ENCODE measurements at places on chromosomes 16 and 17.

GRCh38 chr16:1036726-1037393, 35.7 kb upstream of the SSTR5 start:
- peak; percentile 62 for DNase-seq

GRCh38 chr17:42680331-42680808, 1.3 kb downstream of the CCR10 start:
- DNase-seq: no peak

DNA sequence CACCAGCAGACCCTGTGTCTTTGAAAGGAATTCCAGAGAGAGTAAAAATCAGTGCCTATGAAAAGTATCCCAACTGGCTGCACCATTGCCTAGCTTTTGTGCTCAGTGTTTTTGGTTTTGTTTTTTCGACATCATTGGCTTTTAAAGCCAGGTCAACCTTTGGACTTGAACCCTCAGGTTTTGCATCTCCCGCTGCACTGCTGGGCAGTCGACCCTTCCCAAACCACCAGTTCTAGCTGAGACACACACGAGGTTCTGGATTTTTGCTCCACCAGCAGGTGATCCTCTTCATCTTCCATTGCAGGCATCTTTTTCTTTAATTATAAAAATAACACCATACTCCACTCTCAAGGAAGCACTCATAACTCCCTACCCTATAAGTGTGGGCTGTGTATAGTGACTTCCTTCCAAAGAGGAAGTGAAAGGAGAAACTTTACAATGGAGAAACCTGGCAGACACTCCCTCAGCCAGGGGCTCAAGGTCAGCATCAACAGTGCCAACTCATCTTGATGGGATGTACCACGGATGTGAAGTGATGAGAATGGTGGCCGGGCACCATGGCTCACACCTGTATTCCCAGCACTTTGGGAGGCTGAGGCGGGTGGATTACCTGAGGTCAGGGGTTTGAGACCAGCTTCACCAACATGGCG, 57.8 kb downstream of the BMERB1 start:
- DNase-seq: no peak

- no peak for DNase-seq
These were observed 29.3 kb downstream of the TK2 start for GRCh38 chr16:66520406-66521170.

DNA sequence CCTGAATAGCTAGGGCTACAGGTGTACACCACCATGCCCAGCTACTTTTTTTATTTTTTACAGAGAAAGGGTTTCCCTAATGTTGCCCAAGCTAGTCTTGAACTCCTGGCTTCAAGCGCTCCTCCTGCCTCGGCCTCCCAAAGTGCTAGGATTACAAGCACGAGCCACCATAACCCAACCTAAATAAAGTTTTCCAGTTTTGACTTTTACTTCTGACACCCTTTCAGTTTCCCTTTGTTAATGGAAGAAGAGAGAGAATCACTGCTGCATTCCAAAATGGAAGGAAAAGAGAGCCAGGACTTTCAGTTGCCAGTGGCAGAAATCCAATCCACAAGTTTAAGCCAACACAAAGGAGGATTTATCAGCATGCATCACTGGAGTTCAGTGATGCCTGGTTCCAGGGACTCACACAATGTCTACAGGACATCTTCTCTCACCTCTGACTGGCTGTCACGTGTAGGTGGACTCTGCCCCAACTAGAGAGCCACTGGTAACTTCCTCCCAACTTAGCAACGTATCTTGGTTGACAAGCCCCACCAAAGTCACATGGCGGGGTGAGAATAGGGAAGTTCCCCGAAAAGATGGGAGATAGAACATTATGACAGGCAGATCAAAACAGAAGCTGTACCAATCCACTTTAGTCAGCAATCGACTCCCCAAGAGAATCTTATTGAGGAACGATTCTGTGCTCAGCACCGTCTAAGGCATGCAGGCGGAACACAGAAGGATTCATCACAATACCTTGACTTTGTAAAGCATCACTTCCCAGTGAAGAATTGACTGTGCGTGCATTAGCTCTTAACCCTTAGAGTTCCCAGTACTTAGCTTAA, 46.5 kb downstream of the GAS7 start:
- DNase-seq: no peak

- DNase-seq: no peak
These were observed 5.3 kb downstream of the AXIN1 start for GRCh38 chr16:347203-347602.

DNA sequence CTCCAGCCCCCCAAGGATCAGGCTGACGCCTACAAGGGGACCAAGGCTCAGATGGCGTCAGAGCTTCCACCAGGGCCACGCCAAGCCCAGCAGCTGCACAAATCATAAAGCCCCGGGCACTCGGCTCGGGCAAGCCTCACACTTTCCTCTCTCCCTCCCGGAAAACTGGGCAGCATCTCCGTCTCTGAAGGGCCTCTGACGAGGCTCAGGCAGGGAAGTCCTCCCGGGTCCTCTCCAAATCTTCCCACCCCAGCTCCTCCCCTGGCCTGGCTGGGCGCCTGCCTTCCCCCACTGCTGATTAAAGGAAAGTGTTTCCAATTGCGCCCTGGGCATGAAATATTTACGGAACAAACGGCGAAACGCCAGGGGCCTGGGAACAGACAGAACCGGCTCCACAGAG, 38.5 kb downstream of the PIEZO1 start:
- DNase-seq: no peak

- DNase-seq: no peak
These were observed 17.5 kb upstream of the TNFRSF13B start for GRCh38 chr17:16989230-16989952.

Data from adipocyte (in vitro differentiated cells).